ENCODE measurements at places on chromosomes 5 and 9. TPM values are rescaled to one million over a fixed set of nuclear protein-coding genes. Genes with fewer than 3 reads are reported as not detected.

- H3K36me3 ChIP-seq: peaks cover 41% of the 10 kb centered on the region
- H3K4me3 ChIP-seq: peak overlapping the region; percentile 85
- no peak overlapping the region for H3K27ac ChIP-seq
- H3K4me1 ChIP-seq: peaks cover 21% of the 10 kb centered on the region
Observed at GRCh38 chr5:87411586-87411972, 1.2 kb downstream of the CCNH start.

- no peak for DNase-seq
- peaks cover 7% of the 10 kb centered on the region for H3K4me1 ChIP-seq
- no peaks in the 10 kb centered on the region for H3K36me3 ChIP-seq
- no peak overlapping the region for H3K4me3 ChIP-seq
- no peaks in the 10 kb centered on the region for H3K27me3 ChIP-seq
Observed at GRCh38 chr9:7053903-7054302, 296.1 kb downstream of the KDM4C start.

DNA sequence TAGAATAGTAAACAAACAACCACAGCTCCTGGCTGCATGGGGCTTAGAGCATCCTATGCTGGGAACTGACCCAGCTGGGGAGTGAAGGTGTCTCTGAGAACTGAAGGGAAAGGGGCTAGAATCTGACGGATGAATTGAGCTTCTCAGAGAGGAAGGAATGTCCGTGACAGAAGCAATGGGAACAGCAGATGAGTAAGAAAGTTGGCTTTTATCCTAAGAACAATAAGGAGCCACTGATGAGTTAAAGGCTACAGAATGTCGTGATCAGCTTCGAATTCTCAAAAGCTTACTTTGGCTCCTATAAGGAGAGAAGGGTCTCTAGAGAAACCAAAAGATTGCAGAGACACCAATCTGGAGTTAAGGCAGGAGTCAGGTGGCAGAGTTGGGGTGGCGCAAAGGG lies 52.6 kb downstream of the EBF1 start:
- peak overlapping the region; percentile 98 for H3K27ac ChIP-seq
- peaks cover 10% of the 10 kb centered on the region for H3K36me3 ChIP-seq
- H3K4me3 ChIP-seq: no peak overlapping the region
- peaks cover 99% of the 10 kb centered on the region for H3K4me1 ChIP-seq
- no peak for DNase-seq
- no peaks in the 10 kb centered on the region for H3K27me3 ChIP-seq

- H3K27ac ChIP-seq: no peak overlapping the region
- no peak overlapping the region for H3K4me3 ChIP-seq
- no peaks in the 10 kb centered on the region for H3K4me1 ChIP-seq
- no peaks in the 10 kb centered on the region for H3K36me3 ChIP-seq
- DNase-seq: no peak
Observed at GRCh38 chr5:40521925-40522324, 157.8 kb upstream of the PTGER4 start.

SHB gene
- total RNA-seq: 27.1 TPM

TXNDC8 gene
- not detected for total RNA-seq

DNA sequence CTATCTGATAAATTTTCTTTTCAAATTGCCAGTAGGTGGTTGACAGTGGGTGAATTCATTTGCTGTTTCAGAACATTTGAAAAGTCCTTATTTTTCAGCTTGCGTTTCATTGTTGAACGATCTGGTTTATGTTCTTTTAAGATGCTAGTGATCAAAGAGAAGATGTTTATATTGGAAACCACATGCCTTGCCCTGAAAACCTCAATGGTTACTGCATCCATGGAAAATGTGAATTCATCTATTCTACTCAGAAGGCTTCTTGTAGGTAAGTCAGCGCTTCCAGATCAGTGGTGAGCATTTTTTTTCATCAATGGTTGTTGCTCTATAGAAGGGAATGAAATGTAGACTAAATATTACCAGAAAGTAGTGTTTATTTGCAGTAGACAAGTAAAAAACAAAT lies 16.6 kb upstream of the CAVIN4 start:
- H3K36me3 ChIP-seq: no peaks in the 10 kb centered on the region
- no peak overlapping the region for H3K4me3 ChIP-seq
- no peak for DNase-seq
- H3K27ac ChIP-seq: no peak overlapping the region
- H3K27me3 ChIP-seq: no peaks in the 10 kb centered on the region

FKTN gene
- total RNA-seq: 22.0 TPM

- H3K27ac ChIP-seq: no peak overlapping the region
- no peak for DNase-seq
- H3K36me3 ChIP-seq: no peaks in the 10 kb centered on the region
- no peaks in the 10 kb centered on the region for H3K27me3 ChIP-seq
- no peaks in the 10 kb centered on the region for H3K4me1 ChIP-seq
- no peak overlapping the region for H3K4me3 ChIP-seq
Observed at GRCh38 chr9:34809504-34810186, 99.7 kb upstream of the CCL21 start.
